Bronchial epithelial cell (primary cell): ENCODE measurements at places on chromosomes 1 and 21.

DNA sequence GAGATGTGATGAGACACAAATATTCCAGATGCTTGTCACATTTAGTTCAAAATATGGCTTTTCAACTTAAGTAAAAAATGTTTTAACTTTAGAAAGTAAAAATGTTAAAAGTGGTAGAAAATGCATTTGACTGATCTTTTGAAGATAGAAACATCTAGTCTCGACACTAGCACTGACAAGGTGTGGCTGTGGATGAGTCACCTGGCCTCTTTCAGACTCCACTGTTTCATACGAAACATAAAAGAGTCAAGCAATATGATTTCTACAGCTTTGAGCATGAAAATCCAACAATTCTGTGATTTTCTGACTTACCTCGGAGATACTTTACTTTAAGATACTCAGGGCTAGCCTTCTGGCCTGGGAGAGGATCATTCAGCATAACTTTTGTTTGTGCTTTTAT, 47.7 kb downstream of the TTC13 start:
- peak; percentile 38 for DNase-seq

GRCh38 chr1:181712711-181713110, 229.4 kb downstream of the CACNA1E start:
- DNase-seq, result no peak

- DNase-seq, result no peak
Observed at GRCh38 chr1:61926597-61926996, 184.3 kb downstream of the PATJ start.

DNA sequence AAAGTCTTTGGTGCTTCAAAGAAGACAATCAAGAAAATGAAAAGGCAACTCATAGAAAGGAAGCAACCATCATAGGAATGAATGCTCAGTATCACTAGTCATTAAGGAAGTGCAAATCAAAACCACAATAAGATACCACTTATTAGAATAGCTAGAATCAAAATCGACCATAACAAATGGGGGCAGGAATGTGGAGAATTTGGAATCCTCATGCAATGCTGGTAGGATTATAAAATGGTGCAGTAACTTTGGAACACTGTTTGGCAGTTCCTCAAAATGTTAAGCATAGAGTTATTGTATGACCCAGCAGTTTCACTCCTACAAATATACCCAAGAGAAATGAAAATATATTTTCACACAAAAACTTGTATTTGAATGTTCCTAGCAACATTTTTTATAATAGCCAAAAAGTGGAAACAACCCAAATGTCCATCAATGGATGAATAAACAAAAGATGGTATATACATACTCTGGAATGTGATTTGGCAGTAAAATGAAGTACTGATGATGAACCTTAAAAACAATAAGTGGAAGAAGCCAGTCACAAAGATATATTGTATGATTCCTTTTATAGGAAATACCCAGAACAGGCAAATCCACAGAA, 105.6 kb downstream of the MIS18A start:
- DNase-seq, result no peak

GRCh38 chr1:14713077-14713476, 114.6 kb downstream of the KAZN start:
- DNase-seq, result peak; percentile 88

DNA sequence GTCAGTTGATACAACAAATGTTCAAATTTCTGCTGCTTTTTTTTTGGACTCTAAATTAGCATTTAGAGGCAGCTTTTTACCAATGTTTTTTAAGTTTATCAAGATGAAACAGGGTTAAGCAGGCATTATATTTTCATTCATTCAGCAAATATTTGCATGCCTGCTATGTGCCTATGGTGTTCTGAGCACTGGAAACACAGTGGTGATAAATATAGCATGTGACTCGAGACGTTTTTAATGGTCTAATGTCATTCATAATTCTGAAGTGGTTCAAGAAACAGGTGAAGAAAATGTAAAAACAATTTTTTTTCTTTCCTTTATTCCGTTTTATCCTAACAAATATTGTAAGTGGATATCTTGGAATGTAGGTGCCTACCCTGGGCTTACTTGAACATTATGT, 26.8 kb downstream of the NEK7 start:
- DNase-seq, result no peak
